Vagina (tissue), 2 donors: ENCODE measurements at places on chromosomes 4 and X.

- no peak for DNase-seq
Observed at GRCh38 chr4:66590488-66591215, 920.4 kb upstream of the EPHA5 start.

DNA sequence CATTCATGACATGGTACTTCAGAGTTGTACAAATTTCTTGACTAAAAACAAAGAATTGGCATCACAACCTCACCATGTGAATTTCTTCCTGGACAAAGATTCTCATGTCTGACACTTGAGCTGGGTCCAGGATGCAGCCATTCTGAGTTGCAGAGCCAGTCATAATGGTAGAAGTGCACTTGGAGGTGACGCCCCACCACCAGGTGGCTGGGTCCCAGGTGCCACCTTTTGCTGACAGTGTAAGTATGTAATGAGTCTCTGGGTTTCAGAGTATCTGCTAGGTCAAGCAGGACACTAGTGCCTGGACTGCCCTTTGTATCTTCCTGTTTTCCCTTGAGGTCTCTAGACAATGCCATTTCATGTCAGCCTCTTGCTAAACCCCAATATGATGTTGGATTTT lies 36.6 kb upstream of the WDR1 start:
- no peak for DNase-seq

DNA sequence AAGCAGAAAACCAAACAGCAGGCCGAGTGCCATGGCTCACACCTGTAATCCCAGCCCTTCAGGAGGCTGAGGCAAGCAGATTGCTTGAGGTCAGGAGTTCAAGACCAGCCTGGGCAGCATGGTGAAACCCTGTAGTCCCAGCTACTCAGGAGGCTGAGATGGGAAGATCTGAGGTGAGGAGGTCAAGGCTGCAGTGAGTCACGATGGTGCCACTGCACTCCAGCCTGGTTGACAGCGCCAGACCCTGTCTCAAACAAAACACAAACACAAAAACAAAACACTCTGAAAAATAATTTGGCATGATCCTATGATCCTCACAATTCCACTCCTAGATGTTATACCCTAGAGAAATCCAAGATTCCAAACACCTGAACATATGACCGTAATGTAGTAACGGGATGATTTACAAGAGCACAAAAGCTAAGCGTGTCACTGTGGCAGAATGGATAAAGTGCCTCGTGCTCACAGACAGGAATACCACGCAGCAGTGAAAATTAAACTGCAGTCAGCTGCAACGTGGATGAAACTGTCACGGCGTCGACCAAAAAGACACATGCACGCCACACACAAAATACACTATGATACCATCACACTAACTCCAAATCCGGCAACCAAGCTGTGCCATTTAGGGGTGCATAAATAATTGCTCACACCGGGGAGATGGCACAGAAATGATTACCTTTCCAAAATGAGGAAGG lies 1.7 kb downstream of the NELFA start:
- no peak for DNase-seq

DNA sequence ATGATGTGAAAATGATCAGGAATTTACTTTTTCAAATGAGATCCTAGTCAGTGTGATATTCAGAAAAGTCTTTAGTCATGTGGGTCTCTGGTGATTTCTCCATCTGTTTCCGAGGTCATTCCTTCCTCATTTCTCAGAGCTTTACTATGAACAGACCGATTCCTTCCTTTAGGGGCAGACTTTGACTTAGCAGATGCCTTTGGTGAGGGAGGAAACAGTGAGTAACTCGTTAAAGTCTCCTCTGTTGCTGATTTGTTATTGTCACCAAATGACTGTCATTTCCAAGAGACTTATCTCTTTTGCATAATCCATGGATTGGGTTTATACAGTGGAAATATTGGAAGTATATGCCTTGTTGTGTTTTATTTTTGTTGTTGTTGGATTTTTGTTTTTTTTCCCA lies 76.2 kb upstream of the CD99 start:
- no peak for DNase-seq

- no peak for DNase-seq
Observed at GRCh38 chr4:121187206-121187605, 23.1 kb upstream of the TNIP3 start.

GRCh38 chrX:97524997-97525396 lies 641.3 kb downstream of the RPA4 start:
- DNase-seq = no peak

GRCh38 chr4:40840985-40841571 lies 91.3 kb downstream of the NSUN7 start:
- DNase-seq = no peak

DNA sequence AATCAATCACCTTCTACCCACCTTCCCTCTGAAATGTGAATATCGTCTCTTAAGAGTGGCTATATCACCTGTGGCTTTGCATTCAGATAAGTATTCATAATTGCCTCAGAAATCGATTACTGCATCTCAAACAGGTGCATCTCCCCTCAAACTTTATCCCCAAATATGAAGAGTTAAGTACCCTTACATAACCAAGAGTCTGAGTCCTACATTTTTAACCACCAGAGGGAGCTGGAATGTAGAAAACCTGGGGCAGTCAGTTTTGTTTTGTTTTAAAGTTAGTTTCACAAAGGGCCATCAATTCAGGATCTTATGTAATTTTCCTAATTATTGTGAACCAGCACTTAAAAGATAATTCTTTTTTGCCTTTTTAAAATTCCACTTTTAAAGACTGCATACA lies 5.7 kb downstream of the TCEANC start:
- no peak for DNase-seq

GRCh38 chrX:46574774-46575381 lies 1.3 kb downstream of the CHST7 start:
- DNase-seq = no peak

DNA sequence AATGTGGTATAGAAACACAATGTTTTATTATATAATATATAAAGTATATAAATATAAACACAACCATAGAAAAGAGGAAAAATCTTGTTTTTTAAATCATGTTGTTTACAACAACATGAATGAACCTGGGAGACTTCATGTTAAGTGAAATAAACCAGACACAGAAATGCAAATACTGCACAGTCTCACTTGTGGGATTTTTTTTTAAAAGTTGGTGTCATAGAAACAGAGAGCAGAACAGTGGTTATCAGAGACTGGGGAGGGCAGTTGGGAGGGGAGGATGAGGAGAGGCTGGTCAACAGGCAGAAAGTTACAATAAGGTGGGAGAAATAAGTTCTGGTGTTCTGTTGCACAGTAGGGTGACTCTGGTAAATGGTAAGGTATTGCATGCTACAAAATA lies 57.1 kb downstream of the FREM3 start:
- no peak for DNase-seq

GRCh38 chr4:152255437-152255836 lies 280.5 kb downstream of the FBXW7 start:
- no peak for DNase-seq

- DNase-seq = no peak
Observed at GRCh38 chr4:138406876-138407275, 164.7 kb upstream of the SLC7A11 start.

DNA sequence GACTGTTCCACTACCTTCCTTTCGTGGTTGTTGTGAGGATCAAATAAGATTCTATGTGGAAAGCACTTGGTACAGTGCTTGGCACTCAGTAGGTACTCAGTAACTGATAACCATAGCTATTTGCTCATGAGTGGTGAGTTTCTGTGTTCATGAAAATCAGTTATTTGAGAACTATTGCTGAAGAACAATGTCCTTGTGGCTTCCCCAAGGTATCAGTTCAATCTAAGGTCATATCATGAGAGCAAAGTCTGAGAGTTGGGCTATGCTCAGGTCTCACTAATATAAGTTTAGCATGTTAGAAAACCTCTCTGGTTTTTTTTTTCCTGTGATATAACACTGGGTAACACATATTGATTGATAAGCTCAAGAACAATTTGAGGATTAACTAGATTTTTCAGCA lies 147.8 kb downstream of the GRIA3 start:
- DNase-seq = no peak

DNA sequence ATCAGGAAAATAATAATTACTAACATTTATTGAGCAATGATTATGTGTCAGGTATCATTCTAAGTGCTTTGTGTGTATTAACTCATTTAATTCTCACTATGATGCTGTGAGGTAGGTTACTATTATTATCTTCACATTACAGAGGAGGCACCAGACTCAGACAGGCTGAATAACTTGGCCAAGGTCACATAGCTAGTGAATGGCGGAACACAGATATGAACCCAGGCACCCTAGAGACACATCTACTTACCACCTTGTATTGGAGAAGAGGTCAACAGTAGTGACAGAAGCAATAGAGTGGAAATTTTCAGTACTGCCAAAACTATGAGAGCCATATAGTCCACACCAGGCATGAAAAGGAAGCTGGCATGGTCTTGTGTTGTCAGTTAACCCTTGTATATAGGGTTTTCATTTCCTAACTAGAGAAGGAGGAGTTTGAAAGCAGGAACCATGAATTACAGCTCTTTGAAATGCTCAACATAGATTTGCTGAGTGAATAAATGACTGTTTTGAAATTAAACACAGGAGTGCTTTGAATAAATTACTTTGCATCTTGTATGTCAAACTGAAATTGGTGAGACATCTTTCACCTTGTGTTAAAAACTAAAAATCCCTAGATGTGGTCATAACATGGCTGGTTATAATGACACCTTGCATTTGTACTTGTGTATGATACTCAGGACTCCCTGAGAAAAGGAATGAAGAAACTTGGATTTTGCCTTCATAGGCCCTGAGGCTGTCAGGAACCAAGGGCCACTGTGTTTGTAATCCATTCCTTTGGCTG lies 71.8 kb downstream of the RTL9 start:
- DNase-seq = no peak
